ENCODE measurements at places on chromosomes 16 and 17.

DNA sequence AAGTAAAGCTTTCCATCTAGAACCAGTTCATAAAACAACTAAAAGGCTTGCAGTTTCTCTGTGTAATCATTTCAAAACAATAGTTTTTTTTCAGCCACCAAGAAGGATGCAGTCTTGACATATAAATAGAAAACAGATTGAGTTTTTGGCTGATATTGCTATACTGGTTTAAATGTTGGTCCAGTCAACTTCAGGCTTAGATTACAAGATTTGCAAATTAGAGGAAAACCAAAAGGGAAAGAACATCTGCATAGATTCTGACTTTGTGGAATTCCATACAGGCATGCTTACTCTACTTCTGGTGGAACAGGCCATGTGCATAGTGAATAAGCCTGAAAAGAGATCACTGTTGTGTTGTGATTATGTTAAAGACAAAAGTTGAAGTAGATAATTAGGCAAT, 150.3 kb downstream of the BCAS3 start:
- DNase-seq, result no peak

- no peak for DNase-seq
Measured at GRCh38 chr17:21425736-21426135, 49.6 kb downstream of the KCNJ12 start.

DNA sequence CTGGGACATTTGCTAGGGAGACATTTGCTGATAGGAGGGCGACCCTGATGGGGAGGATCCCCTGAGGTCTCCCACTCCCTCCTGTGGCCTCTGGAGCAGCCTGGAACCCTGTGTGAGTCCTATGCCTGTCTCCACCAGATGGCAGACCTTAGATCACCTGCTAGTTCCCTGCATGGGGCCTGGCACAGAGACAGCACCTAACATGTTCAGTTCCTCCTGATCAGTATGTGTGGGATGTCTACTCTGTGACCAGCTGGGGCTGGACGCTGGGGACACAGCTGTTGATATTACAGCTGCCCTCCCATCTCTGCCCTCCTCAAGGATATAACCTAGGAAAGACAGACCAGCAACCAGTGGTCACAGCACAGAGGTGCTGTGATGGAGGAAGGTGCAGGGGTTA, 1.1 kb upstream of the ADCY7 start:
- no peak for DNase-seq

- no peak for DNase-seq
Measured at GRCh38 chr16:68252383-68252782, 7.2 kb downstream of the PLA2G15 start.

DNA sequence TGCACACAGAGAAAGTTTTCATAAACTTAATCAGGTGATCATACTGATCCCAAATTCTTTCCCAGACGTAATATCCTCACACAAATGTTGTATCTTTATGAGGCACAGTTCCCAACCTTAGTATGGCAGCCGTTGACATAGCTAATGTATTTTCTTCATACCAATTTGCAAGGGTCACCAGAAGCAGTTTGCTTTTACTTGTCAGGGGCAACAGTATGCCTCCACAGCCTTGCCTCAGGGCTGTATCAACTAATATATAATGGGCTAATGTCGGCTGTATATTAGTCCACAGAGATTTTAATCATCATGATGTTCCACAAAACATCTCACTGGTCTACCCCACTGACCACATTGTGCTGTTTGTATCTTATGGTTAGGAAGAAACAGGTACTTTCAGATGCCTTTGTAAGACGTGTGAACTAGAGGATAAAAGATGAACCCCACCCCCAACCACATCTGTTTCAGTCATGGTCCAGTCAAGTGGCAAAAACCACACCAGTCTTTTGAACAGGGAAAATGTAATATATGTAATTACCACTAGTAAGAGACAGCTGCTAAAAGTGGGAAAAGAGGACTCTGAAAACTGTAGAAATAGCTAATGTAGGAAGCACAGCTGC, 55.2 kb downstream of the GAN start:
- no peak for DNase-seq

GRCh38 chr17:30212750-30213149, 22.7 kb downstream of the SLC6A4 start:
- DNase-seq, result no peak

DNA sequence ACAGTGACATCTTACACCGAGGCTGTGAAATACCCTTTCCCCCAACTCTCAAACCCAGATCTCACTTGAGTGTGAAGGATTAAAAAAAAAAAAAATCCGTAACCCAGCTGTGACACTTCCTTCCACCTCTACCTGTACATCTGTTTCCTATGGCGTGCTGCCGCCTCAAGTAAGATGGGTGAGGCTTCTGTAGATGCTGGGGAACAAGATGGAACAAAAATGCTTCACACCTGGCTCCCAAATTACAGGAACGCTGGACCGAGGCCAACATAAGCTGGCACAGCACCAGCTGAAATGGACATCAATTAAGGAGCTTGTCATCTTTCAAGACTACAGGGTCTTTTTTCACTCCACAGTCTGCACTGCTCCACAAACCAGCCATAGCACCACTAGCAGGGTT, 95.9 kb downstream of the HIC1 start:
- no peak for DNase-seq

DNA sequence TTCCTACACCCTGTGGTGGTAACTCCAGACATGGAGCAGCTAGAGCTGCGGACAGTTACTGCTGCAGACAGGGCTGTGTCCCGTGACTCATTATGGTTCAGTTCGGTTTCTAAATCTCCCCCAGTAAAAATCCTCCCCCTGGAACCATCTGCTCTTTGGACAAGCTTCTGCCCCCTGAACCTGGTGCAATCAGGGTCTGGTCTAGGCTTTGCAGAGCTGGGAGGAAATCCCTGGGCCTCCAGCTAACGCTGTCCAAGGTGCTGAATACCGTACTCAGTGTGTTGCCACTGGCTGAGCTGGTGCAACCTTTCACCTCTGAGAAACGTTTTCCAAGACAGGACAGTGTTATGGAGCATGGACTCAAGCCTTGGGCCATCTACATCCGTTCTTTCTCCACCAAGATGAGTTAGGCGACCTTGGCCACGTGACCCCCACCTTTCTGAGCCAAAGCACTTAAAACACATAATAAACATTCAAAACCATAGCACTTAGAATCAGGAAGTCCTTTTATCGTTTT, 142.0 kb downstream of the CPPED1 start:
- DNase-seq, result peak; percentile 21

DNA sequence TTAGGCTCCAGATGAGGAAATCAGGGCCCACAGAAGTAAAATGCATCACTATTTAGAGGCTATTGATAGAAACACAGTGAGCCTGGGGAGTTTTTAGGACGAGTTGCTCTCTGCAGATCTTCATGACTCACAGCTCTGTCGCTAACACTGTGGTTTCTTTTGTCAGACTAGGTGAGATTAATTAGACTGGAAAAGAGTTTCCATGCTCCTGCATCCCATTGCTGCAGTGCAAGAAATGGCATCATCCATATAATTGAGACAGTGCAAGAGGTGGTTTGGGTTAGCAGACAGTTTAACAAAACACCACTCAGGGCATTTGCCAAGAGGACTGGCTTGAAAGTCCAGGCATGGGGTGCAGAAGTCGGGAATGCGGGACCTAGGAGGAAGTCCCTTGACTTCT, 198.8 kb upstream of the CACNG5 start:
- no peak for DNase-seq

DNA sequence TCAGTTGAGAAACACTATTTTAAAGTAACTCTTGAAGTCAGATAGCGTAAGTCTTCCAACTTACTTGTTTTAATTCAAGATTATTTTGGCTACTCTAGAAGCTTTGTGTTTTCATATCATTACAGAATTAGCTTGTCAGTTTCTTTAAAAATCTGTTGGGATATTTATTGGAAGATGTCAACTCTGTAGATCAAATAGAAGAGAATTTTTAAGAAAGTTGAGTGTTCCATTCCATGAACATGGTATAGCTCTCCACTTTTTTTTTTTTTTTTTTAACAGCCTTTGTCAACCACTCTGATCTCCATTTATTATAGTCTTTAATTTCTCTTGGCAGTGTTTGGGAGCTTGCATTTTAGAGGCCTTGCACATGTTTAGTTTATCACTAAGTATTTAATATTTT, 28.7 kb downstream of the NLK start:
- DNase-seq, result no peak

DNA sequence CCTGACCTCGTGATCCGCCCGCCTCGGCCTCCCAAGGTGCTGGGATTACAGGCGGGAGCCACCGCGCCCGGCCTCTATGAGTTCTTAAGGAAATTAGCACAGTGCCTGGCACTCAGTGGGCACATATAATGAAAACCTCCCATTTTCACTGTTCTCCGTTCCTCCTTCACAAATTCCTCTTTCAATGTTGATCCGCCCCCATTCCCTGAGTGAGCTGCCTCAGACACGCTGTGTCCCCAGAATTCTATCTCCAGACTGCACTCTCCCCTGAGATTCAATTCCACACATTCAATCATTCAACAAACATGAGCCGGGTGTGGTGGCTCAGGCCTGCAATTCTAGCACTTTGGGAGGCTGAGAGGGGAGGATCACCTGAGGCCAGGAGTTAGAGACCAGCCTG, 7.0 kb downstream of the P2RX1 start:
- DNase-seq, result no peak

- DNase-seq, result no peak
Measured at GRCh38 chr17:70261170-70261569, 91.8 kb downstream of the KCNJ2 start.

GRCh38 chr16:73023752-73024570, 24.0 kb downstream of the ZFHX3 start:
- DNase-seq, result no peak

- no peak for DNase-seq
Measured at GRCh38 chr16:77432264-77432663, 2.6 kb downstream of the ADAMTS18 start.

GRCh38 chr17:27569884-27570577, 61.0 kb upstream of the LGALS9 start:
- DNase-seq, result no peak

- DNase-seq, result no peak
Measured at GRCh38 chr16:26712876-26713275, 353.9 kb upstream of the C16orf82 start.

DNA sequence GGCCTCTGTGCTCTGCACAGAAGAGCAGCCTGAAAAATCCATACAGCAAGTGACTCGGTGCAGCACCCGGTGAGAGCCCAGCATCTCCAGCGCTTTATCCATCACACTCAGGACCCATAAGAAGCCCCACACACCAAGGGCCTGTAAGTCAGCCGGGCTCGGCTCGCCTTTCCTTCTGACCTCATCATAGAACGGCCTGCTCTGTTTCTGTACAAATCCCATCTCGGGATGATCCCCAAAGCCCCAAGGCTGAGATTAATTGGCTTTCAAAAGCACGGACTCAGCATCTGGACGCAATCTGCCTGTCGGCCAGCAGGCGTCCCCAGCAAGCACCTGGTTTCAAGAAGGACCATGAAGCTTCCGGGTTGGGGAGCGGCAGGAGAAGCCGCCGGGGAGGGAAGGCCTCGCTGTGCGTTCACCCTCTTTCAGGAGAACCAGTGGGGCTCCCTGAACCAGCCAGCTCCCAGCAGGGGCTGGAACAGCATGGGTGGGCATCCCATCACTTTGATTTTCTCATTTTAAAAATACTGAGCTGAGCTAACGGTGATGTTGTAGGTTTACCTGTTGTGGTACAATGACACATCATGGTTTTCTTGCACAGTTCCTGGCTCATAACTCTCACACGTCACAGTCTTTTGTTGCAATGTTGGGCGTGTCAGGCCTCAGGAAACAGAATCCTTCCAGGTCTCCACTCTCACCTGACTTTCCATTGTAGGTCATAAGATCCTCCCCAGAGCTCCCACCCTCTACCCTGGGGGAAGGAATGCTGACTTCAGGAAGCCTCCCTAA, 6.7 kb downstream of the CCDC57 start:
- DNase-seq, result peak; percentile 87
